ENCODE measurements at places on chromosomes 16 and 17.

GRCh38 chr16:58850678-58851020 is 116.5 kb upstream of the GOT2 start:
- DNase-seq, result no peak

GRCh38 chr16:65372171-65372570 is 250.3 kb upstream of the CDH11 start:
- DNase-seq, result no peak

- no peak for DNase-seq
Observed at GRCh38 chr17:81666092-81666341, 388 bp downstream of the OXLD1 start.

DNA sequence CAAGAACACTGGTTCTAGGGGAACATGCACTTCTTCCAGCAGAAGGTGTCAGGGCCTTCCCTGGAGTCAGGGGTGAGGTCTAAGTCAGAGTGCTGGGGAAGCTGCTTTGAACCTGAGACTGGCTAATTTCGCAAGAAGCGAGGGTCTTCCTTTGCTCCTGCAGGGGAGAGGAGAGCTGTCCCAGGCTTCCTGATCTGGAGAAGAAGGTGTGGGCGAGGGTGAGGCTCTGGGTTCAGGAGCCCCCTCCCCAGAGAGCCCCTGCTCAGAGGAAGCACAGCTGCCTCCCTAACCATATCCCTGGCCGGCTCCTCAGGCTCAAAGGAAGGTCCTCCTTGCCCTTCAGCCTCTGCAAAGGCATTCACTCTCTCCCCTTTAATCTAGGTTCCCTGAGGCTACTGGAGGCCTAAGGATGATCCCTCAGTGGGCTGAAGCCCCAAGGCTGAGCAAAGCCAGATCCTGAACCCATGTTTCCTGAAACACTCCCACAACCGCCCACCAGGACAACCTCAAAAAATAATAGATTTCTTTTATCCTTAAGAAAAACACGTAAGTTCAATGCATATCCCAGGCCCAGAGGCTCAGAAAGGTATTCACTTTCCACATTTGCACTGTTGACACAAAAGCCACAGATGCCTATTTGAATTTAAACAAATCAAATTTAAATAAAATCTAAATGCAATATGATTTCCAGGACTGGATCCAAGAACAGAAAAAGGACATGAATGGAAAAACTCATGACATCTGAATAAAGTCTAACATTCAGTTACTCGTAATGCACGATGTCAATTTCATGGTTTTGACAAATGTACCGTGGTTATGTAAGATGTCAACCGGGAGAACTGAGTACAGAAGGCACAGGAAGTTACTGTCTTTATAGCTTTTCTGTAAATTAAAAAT is 71.5 kb upstream of the RCVRN start:
- DNase-seq, result no peak

- no peak for DNase-seq
Observed at GRCh38 chr17:80419255-80419654, 4.3 kb downstream of the ENDOV start.

- no peak for DNase-seq
Observed at GRCh38 chr17:77572065-77572601, 386.4 kb upstream of the TNRC6C start.

- peak; percentile 47 for DNase-seq
Observed at GRCh38 chr17:17712268-17712924, 31.1 kb downstream of the RAI1 start.

DNA sequence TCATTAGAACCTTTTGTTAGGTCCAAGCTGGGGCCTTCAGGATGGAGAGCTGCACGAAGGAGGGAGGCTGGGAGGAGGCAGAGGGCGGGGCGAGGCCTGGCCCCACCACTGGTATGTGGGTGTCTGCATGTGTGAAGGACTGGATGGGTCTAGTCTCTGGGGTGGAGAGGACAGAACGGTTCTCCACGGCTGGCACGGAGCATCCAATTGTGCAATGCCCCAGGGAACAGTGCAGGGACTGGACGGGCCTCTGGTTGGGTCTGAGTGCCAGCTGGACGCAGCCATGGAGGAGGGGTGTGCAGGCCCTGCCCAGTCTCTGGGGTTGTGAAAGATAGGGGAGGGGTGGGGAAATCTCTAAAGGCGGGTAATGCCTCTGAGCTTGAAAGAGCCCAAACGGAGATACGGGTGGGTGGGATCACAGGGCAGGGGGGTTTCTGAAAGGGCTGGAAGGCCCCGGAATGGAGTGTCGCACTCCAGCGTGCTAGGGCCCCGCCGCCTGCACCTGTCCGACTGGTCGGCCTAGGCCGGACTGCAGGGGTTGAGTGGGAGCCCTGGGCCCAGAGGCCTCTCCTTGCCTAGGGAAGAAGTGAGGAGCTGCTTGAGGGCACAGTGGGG is 1.6 kb downstream of the PPL start:
- DNase-seq, result no peak

DNA sequence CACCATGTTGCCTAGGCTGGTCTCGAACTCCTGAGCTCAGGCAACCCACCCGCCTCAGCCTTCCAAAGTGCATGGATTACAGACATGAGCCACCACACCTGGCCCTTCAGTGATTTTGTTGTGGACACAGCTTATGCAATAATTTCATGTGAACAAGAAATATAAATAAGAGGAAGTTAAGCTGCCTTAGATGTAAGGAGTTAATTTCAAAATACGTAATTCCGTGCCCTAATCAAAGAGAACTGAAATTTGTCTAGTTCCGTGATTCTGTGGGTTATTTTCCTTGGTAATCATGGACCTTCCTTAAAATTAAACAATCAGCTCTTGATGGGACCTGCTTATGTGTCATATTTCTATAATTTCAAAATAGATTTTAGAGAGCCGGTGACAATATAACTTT is 11.9 kb downstream of the TVP23A start:
- DNase-seq, result no peak

DNA sequence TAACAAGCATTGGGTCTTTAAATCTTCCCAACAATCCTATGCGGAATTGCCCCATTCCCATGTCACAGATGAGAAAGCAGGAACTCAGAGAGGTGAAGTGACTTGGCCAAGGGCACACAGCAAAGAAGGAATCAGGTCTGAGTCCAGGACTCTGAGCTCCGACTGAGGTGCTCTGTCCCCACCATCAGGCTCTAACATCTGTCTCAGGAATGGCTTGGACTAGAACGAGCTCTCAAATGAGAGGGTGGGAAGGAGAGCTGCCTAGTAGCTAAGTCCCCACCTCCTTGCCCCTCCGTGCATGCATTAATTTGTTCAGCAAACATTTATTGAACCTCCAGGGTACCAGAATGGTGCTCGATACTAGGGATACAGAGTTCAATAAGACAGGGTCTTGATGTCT is 26.7 kb downstream of the ABCC3 start:
- no peak for DNase-seq

DNA sequence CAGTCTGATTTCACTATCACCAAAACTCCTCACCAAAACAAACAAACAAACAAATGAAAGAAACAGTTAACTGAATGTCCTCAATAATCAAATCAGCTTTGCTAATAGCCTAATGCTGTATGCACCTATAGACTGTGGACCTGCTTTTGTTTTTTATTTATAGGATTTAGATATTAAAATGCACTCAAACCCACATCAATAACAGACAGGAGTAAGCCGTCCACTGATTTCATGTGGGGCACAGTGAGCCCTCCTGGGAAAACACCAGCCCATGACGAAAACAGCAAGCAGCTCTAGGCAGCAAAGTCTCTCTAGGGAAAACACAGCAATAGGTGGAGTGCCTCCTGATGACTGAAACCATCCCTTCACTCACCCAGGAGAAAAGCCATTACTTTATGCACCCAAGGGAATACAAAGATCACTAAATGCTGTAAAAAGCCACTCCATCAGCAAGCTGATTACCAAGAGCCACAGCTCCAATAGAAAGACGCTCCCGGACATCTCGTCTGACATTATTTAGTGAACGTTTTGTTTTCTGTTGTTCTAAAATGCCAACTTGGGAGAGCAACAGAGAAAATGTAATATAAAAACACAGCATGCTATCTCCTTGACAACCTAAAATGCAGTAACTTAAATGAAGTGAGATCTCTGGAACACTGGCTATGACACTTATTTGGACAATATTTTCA is 47.8 kb downstream of the ANKFY1 start:
- no peak for DNase-seq

DNA sequence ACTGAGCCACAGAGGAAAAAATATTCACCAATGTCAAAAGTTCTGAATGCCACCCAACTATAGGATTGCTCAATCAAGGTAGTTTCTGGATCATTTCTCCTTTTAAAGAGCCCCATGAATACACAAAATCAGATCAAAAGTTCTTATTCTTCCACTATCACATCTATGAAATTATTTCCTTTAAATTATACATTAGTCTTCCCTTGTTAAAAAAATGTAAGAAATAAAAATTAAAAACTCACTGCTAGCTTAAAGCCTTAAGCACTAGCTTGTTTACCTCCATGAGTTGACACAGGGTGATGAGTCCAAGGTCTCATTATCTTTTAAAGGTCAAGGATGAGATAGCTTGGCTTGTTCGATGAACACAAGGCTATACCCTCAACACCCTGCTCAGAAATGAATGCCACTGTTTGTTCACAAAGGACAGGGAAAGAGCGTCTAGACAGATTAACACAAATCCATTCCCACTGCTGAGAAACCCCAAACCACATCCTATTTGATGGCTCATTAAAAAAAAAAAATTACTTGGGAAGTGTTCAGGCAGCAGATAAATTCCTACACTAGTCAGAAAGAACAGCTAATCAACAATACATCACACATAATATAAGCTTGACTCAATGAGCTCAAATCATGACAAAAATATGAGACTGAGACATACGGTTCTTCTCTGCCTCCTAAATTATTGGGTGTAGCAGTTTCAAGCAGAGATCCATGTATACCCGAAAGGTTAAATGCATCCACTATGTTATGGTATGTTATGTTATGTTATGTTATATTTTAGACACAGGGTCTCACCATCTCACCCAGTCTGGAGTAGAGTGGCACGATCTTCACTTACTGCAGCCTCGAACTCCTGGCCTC is 118.9 kb downstream of the PARN start:
- peak; percentile 88 for DNase-seq

- no peak for DNase-seq
Observed at GRCh38 chr16:30185683-30186421, 2.5 kb downstream of the CORO1A start.

DNA sequence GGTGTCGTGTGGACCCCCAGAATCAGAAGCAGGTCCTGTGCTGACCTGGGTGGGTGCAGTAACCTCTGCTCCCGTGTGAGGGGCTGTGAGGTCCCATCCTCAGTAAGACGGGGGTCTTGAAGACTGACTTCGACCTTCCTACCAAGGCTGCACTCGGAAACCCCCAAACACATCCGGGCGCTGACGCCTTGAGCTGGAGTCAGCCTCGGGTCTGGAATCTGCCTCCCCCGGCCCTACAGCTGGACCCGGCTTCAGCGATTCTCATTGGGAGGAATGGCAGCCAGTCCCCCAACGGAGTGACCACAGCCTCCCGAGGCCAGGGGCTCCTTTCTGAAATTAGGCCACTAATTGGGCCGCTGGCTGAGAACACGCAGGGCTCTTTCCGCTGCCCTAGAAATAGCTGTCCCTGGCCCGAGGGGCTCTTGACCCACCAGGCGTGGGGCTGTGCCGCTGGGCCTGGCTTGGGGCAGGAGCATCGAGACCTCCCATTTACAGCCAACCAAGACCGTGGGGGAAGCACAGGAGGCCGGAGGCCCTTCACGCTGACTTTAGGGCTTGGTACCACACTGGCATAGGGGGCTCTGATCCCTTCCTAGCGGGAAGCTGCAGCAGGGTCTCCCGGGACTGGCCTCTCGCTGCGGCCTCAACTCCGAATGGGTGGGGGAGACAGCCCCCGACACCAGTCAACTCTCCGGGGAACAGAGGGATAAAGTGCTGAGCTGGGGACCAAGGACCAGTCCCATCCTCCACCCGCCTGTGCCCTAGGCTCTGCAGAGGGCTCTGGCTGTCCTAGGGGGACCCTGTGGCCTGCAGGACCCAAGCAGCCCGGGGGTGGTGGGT is 2.6 kb upstream of the GNG13 start:
- no peak for DNase-seq

GRCh38 chr17:42284024-42284369 is 4.3 kb upstream of the STAT5A start:
- no peak for DNase-seq

DNA sequence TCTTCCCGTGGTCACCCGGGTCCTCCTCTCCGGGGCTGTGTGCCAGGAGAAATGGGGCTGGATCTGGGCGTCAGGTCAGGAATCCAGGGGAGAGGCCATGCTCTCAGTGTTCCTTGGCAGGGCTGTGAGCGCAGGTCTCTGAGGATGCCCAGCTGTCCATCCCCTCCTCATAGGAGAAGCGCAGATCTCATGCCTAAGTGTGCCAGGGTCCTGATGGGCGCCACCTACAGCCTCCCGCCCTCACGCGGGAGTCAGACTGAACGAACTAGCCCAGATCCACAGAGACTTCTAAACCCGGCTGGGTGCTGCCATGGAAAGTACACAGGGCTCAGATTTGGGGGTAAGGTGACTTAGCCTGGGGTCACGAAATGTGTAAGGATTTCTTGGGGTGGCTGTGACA is 24.3 kb downstream of the MGRN1 start:
- no peak for DNase-seq

DNA sequence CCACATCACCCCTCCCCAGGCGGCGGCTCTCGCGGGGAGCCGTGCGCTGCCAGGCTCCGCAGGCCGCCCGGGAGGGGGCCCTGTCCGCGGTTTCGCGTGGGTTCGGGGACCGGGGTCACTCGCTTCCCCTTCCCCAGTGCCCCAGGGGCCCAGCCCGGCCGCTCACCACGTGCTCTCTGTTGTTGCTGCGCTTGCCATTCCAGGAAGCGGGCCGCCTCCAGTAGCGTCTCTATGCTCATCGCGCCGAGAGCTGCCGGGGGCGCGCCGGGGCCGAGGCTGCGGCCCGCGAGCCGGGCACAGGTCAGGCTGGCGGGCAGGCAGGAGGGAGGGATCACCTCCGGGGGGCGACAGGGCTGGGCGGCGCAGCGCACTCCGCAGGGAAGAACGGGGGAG is 390 bp downstream of the MNT start:
- DNase-seq, result peak; percentile 72

GRCh38 chr17:80948019-80948975 is 43.3 kb upstream of the CHMP6 start:
- no peak for DNase-seq

GRCh38 chr16:23279721-23280153 is 22.4 kb upstream of the SCNN1B start:
- DNase-seq, result no peak

GRCh38 chr16:11071829-11072228 is 127.5 kb downstream of the CLEC16A start:
- no peak for DNase-seq

DNA sequence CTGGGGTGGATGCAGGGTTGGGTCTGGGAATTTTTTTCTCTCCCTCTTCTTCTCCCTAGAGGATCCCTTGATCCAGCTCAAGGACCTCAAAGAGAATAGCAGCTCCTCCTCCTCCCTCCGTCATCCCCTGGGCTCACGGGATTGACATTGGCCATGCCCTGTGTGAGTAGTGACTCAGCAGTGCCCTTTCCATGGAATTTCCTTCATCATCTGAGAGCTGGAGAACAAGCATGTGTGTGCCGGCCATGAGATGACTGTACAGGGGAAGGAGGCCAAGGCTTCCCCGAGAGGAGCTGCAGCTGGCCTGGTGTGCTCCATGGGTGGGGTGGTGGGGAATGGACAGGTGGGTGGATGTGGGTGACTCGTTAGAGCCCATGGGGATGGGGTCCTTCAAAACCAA is 8.9 kb upstream of the WSCD1 start:
- DNase-seq, result peak; percentile 88

GRCh38 chr16:50721549-50722404 is 20.1 kb upstream of the CYLD start:
- no peak for DNase-seq

GRCh38 chr17:1183171-1183873 is 3.5 kb upstream of the ABR start:
- no peak for DNase-seq
